ENCODE measurements at places on chromosomes 3 and 15. TPM values are rescaled to one million over a fixed set of nuclear protein-coding genes. Genes with fewer than 3 reads are reported as not detected.

The CLDN1 gene
- 0.47 TPM for total RNA-seq

The UROC1 gene
- total RNA-seq = not detected

The FSTL1 gene
- 542 TPM for total RNA-seq

The SCN11A gene
- 0.09 TPM for total RNA-seq

The RTF1 gene
- 16.3 TPM for total RNA-seq

The HESX1 gene
- total RNA-seq = 0.19 TPM

The TBL1XR1 gene
- total RNA-seq = 192 TPM

The PLAAT1 gene
- 0.45 TPM for total RNA-seq

The GXYLT2 gene
- 0.54 TPM for total RNA-seq

The SHC4 gene
- total RNA-seq = 0.54 TPM

The TRPM1 gene
- 0.19 TPM for total RNA-seq

All from endothelial cell of coronary artery (primary cell).